ENCODE measurements at places on chromosomes 5 and 9.

DNA sequence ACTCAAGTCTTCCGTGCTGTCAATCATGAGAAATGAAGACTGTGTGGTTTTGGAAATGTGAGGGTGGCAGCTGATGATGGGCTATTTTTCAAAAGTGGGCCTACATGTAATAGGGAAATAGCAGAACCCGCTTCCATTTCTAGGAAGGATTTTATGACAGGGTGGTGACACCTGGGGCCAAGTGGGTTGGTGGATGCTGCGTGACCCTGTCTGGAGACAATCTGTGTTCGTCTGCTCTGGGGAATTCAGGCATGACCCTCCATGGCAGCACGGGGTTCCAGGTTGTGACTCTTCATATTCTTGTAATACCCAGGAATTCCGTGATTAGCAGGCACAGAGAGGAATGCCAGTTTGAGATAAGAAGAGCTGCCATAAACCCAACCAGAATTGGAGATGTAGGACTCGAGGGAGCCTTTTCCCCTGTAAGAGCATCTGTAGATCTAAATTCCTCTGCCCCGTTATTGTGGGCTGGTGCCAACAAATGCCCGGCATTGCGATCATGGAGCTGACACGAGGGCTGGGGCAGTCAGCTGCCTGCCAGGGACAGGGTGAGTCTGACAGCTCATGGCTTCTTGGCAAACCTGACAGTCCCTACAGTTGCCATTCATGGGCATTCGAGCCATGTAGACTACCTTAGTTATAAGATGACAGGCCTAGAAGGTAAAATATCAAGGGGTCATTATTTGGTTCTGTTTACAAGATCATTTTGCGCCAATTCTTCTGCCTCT is 279.7 kb downstream of the GADD45G start:
- no peak for DNase-seq

DNA sequence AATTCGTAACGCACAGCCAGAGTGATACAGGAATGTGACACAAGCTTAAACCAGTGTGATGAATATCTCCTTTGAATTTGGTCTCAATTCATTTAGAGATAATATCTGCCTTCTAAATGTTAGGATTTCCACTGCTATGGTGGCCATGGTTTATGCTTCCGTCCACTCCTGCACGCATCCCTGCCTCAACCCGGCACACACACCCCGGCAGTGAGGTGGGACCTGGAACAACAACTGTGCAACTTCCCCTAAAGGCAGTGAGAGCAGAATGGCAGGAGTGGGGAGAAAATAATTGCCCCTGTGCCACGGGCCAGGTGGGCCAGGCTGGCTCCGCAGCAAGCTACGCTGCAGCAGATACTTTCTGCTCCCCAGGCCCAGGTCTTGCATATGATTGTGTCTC is 72.6 kb upstream of the CPEB4 start:
- DNase-seq = no peak

- no peak for DNase-seq
Observed at GRCh38 chr5:138985683-138986082, 110.5 kb upstream of the LRRTM2 start.

DNA sequence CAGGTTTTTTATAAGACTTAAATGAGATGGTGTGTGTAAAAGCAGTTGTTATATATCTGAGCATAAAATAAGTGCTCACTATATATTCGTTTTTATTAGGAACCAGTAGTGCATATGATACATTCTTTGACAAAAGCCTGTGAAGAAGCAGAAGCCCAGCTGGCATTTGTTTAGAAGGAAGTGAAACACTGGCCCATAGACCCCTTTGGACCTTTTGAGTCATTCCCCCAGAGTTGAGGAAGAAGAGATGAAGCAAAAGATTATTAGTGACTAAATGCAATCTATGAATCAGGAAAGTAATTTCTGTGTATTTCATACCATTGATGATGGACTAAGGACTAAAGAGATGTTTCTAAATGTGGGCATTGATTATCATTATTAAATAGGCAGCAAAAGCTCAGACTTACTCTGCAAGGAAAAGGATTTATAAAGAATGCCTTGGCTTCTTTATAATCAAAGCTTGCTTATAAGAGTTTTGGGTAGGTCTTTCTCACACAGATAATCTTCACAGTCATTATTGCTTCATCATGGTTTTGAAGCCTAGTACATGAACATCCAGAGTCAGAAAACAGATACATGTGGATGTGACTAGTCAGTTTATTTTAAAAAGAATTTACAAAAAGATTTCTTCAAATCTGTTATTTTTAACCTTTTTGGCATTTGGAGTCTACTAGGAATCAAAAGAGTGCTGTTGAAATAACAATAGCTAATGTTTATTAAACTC is 16.9 kb upstream of the FER start:
- DNase-seq = no peak

- DNase-seq = no peak
Observed at GRCh38 chr5:130923543-130924124, 241.4 kb downstream of the HINT1 start.

DNA sequence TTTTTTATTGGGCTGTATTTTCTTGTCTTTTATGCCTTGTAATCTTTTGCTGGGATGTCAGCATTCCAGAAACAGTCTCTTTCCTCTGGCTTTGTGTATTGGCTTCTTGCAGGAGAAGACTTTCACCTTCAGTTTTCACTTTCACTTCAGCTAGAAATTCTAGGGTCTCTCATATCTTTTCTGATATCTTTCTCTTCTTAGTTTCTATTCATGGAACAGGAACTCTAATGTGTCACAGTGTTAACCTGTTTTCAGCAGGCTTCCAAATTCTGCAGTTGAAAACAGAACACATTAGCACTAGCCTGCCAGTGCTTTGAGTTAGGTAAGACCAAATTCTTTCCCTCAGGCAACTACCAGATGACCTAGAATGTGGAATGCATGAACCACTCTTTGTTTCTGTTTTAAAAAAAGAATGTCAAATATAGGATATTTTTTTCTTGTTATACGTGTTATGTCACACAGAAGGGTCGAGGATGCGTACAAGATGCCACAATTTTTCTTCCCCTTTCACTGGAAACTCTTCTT is 164.7 kb downstream of the TUSC1 start:
- peak; percentile 12 for DNase-seq

DNA sequence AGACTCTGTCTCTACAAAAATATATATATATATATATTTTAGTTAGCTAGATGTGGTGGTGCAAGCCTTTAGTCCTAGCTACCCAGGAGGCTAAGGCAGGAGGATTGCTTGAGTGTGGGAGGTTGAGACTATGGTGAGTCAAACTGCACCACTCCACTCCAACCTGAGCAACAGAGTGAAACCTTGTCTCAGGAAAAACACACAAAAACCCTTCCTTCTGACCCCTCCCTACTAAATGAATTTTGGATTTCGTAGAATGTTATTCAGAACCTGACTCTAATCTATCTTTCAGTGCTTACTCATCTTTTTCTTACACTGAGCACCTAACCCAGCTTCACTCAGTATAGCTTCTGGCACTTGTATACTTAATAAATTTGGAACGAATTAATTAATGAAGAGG is 35.2 kb upstream of the IL7R start:
- DNase-seq = no peak

GRCh38 chr9:135046739-135047350 is 40.6 kb upstream of the OLFM1 start:
- DNase-seq = no peak

GRCh38 chr9:72185561-72185960 is 36.3 kb downstream of the GDA start:
- DNase-seq = peak; percentile 40

- no peak for DNase-seq
Observed at GRCh38 chr5:118371973-118372831, 616.1 kb downstream of the DTWD2 start.

DNA sequence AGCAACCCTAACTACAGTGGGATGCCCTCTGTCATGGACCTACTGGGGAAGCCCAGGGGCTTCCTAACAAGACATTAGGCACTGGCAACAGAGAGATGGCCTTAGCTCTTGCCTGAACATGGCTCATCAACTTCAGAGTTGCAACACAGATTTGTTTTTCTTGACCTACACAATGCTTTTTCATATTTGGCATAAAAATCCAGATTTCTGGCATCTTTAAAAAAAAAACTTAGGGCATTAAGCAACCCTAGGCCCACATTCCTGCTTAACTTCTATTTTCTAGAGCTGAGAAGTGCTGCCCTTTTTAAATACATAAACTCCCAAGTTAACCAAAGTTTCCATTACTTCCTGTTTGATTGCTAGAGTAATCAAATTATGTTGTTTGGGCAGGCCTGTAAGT is 8.0 kb downstream of the GRIA1 start:
- DNase-seq = no peak

GRCh38 chr9:26054600-26055520 is 376.6 kb upstream of the TUSC1 start:
- no peak for DNase-seq

GRCh38 chr5:28390341-28390740 is 1352.0 kb upstream of the CDH9 start:
- no peak for DNase-seq

DNA sequence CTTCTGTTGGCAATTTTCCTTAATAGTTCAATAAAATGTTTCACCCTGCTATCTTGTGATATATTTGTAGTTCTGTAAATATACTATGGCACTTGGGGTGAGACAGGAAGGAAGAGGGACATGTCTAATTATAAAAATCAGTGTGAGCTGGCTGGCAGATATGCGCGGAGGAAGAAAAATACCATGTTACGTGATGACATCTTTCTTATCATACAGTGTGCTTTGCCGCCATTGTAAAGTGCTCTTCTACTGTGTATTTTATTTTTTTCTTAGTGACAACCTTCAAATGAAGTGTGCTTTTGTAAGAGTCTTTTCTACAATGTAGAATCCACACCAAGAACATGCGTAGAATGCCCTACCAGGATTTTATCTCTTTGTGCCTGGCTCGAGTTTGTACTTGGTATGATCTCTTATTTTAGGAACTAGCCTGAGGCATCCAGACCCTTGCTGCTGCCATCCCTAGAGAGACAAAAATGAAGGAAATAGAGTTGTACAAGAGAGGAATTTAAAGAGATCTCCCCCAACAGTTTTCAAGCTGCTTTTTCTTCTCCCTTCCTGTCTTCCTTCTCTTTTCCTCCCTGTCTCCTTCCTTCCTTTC is 46.7 kb upstream of the RIOK2 start:
- peak; percentile 5 for DNase-seq

DNA sequence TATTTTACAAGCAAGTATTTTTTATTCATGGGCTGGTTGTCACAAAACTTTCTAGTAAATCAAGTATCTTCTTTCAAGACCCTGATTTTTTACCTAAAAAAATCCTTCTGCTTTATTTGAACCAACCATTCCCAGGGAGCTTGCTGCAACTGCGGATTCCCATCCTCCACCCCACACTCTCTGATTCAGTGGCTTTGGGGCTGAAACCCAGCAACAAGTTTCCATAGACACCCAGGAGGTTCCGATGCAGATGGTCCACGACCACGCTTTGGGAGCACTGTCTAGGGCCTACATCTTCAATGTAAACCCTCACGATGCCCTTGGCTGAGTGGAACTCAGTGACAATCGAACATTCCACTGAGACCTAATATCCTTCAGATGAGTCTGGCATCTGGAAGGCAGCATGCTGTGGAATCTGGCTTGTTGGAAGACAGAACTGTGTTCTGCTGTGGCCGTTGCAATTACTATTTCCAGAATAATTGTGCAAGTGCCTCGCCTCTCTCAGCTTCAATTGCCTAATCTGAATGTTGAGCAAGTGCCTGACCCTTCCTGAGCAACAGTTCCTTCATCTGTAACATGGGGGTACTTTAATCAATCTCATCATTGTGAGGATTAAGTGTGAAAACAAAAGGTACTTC is 105.1 kb downstream of the INSYN2B start:
- DNase-seq = no peak

DNA sequence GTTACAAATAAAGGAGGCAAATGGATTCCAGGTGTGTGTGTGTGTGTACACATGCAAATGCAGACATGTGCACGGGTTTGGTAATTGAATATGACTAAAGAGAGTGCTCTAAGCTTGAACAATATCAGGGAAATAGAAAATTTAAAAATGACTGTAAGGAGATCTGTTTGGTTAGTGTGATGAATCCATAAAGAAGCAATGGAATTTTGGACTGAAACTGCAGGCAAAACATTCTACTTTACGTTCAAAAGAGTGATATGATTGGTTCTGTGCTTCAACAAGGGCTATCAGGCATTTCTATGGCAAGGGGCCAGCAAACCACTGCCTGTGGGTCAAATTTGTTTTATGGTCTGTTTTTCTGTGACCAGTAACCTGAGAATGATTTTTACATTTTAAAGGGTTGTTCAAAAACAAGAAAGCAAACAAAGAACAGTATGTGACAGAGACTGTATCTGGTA is 332.8 kb upstream of the KLF9 start:
- peak; percentile 5 for DNase-seq

GRCh38 chr9:124392871-124393460 is 22.3 kb downstream of the PSMB7 start:
- DNase-seq = peak; percentile 97

DNA sequence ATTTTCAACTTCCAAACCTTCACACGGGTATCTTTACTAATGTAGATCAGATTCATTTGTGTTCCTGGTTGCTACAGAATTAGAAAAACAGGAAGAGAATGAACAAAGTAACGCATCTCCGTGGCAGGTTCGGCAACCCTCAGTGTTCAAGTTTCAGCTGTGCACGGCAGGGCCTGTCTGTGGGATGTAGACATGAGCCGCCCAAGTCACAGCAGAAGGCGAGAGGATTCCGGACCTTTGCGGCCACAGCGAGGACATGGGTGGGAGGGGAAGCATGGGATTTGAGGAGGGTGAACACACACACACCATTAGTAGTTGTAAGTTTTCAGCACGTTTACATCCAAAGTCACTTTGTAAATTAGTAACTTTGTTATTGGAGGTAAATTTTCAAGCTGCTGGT is 31.7 kb upstream of the CEP72 start:
- no peak for DNase-seq

DNA sequence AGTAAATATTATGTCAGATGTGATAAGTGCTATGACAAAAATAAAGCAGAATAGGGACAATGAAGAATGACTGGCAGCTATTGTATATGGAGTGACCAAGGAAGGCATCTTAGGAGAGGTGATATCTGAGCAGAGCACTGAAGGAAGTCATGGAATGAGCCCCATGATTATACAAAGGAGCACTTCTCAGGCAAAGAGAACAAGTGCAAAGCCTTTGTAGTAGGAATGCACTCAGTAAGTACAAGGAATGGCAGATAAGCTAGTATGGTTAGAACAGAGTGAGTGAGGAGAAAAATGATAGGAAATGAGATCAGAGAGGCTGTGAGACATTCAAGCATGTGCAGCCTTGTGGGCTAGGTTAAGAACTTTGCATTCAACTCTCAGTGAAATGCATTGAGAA is 214.8 kb downstream of the LURAP1L start:
- DNase-seq = no peak
